ENCODE measurements at places on chromosomes 1 and 21.

DNA sequence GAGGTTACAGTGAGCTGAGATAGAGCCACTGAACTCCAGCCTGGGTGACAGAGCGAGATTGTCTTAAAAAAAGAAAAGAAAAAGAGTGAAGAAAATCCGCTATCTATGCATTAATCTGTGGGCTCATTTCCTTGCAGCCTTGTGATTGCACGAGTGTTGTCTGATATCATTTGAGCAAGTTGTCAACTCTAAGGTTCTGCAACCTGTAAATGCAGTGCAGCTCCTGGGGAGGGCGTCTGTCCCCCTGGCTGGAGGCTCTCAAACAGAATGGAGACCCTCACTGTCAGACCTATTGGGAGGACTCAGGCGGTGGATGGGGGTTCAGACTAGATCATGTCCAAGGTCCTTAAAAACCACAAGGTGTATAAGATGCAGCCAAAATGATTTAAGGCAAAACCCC, 6.2 kb downstream of the CORT start:
- DNase-seq, result no peak

DNA sequence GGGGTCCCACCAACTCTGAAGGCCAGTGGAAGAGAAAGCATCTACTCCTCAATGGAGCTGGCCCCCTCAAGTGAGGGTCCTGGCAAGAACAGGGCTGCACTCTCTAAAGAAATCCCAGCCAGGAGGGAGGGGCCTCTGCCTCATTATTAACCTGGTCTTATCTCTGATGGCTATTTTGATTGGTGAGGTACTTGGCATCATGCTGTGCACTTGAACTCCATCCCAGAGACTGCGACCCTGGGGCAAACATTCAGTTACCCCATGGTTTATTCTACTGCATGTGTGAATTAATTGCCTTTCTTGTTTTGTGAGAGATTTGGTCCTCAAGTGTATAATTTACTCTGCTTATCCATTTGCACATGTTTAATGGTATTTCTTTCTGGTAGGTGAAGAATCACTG, 55.0 kb upstream of the ETV3 start:
- DNase-seq, result no peak

GRCh38 chr1:211830055-211830327, 572 bp downstream of the LPGAT1 start:
- no peak for DNase-seq

DNA sequence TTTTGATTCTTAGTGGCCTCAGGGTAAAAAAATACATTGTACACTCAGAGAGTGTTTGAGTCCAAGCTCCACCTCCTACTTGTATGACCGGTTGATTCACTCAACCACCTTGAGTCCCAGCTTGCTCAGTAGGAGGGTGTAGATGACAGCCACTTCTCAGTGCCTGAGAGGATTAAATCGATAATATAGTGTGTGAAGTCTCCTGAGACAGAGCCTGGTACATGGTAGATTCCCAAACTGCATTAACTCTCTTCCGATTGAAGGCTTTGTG, 38.4 kb downstream of the NCMAP start:
- DNase-seq, result no peak

DNA sequence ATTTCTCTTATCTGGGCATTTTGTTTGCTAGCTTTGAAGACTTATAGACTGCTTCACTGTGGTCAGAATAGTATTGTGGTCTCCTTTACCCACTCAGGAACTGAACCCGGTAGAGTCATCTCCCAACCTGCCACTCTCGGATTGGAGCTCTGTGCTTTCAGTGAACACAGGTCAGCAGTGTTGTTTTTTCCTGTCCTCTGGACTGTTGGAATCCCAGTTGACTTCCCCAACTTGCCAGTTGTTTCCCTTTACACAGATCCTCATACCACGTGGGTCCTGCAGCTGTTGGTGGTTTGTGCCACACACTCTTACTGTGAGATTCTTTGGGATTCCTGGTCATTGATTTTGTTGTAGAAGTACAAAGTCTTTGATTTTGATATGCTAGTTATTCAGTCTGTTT, 214.1 kb downstream of the DYRK1A start:
- peak; percentile 96 for DNase-seq

Measured in dermis microvascular lymphatic vessel endothelial cell (primary cell).